ENCODE measurements at places on chromosomes 11 and 22.

DNA sequence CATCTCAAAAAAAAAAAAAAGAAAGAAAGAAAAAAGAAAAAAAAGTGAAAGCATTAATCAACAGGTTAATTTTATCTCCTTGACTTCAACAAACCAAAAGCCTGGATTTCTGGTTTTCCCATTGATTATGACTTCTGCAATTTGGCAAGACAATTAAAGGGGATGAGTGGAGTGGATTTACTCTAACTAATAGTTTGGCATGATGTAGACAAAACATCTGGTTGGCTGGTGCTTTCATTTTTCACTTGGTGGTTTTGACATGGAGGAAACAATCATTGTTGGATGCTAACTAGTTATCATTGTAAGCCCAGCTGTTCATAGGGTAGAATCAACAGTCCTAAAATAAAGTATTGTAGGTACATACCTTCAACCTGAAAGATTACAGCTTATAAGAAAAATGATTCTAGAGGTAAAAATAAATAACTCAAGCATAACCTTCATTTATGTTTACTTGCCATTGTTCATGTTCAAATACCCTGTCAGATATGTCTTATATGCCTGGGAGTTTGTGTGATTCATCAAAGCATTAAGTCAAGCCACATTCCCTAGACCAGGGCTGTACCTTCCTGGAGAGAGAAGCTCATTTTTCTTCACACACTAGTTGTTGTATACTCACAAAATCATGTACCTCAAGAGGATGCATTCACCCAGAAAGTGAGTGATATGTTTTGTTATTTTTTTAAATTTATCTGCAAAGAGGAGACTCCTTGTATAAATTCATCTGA lies 15.1 kb downstream of the FIBIN start:
- no peak for DNase-seq

DNA sequence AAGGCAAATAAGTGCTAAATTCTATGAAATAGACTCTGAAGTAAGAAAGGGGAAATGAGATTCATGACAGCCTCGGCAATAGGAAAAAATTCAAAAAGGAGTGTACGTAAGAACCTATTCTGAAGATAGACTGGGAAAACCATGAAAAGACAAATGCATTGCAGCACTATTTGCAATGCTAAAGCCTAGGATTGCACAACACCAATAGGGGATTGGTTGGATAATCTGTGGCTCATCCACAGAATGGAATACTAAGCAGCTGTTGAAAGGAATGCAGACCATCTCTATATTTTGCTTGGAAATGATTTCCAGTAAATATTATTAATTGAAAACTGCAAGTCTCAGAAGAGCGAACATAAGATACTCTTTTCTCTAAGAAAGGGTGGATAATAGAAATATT lies 91.7 kb upstream of the CLMP start:
- no peak for DNase-seq

- DNase-seq: no peak
These were observed 92.3 kb downstream of the BLID start for GRCh38 chr11:122023614-122024250.

- DNase-seq: no peak
These were observed 5.1 kb downstream of the BID start for GRCh38 chr22:17769013-17769715.

DNA sequence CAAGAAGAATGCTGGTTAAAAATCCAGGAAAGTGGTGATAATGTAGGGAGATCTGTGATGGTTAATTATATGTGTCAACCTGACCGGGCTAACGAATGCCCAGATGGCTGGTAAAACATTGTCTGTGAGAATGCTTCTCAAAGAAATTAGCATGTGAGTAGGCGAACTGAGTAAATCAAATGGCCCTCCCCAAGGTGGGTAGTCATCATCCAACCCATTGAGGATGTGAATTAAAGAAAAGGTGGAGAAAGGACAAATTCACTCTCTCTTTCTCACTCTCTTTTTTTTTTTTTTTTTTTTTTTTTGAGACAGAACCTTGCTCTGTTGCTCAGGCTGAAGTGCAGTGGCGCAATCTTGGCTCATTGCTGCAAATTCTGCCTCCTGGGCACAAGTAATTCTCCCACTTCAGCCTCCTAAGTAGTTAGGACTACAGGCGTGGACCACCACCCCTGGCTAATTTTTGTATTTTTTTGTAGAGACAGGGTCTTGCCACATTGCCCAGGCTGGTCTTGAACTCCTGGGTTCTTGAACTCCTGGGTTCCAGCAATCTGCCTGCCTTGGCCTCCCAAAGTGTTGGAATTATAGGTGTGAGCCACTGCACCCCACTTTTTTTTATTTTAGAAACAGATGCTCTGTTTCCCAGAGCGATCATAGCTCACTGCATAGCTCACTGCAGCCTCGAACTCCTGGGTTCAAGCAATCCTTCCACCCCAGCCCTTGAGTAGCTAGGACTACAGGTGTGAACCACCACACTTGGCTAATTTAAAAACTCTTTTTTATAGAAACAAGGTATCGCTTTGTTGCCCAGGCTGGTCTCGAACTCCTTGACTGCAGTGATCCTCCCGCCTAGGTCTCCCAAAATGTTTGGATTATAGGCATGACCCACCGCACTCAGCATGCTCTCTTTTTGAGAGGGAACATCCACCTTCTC lies 22.0 kb upstream of the P2RY6 start:
- no peak for DNase-seq

DNA sequence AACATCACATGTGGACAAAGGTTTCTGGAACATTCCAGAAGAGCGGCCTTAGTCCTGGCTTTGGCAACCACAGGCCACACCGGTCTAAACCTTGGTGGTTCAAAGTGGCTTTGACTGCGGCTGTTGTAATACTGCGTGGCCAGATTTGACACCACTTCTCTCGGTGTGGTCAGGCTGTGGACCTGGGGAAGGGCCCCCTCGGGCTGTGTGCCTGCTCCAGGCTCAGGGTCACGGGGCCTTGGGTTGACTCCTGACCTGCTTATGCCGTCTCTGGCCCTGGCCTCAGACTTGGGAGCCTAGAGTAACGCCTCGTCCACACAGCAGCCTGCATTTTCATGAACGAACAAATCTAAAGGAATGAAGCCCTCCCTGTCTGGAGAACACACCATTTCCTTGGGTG lies 118.0 kb downstream of the PHF21B start:
- DNase-seq: no peak

- DNase-seq: no peak
These were observed 314.9 kb downstream of the MIAT start for GRCh38 chr22:26972286-26972685.

DNA sequence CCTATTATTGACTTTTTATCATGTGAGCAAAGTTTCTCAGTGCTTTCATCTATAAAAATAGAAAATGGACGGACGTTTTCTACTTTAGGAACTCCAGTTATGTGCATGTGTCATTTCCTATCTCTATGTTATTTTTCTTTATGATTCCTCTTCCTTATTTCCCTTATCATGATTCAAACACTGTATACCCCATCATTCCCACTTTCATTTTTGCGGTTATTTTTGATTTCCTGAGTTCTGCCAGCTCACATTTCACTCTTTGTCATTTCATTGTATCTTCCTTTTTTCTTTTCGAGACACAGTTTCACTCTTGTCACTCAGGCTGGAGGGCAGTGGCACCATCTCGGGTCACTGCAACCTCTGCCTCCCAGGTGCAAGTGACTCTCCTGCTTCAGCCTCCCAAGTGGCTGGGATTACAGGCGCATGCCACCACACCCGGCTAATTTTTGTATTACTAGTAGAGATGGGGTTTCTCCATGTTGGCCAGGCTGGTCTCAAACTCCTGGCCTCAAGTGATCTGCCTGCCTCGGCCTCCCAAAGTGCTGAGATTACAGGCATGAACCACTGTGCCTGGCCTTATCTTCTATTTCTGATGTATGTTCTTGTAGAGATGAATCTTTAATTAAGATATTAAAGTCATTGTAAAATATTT lies 21.5 kb downstream of the C11orf58 start:
- DNase-seq: no peak

DNA sequence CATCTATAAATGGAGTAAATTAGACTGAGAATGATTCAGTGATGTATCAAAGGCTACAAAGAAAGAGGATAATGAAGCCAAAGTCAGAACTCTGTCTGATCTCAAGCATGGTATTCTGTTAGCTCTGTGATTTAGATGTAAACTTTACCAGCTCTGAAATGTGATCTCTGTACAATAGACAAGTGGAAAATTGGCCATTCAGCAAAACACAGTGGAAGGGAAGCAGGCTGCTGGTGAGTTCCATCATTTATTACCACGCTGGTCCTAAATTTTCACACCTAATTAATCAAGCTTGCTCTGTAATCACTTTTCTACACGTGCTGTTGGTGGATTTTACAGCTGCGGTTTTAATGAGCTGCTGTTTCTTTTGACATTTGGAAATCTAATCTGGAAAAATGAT lies 145.1 kb upstream of the OPCML start:
- DNase-seq: no peak

DNA sequence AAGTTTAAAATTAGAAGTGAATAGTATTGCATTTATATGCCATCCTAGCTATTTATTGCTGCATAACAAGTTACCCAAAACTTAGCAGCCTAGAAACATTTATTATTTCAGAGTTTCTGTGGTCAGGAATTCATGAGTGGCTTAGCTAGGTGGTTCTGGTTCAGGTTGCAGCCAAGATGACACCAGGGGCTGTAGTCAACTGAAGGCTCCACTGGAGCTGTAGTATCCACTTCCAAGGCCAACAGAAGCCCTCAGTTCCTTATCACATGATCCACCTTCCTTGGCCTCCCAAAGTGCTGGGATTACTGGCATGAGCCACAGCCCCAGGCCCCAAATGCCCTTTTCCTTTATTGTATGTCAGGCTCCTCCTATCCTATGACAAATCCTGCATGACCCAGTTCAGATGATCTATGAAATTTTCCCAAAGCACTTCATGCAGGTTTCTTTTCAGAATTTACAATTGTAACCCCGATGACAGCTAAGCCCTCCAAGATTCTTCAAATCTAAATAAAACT lies 6.1 kb upstream of the ALG8 start:
- DNase-seq: no peak

GRCh38 chr11:34683396-34683795 lies 62.5 kb downstream of the EHF start:
- DNase-seq: no peak

DNA sequence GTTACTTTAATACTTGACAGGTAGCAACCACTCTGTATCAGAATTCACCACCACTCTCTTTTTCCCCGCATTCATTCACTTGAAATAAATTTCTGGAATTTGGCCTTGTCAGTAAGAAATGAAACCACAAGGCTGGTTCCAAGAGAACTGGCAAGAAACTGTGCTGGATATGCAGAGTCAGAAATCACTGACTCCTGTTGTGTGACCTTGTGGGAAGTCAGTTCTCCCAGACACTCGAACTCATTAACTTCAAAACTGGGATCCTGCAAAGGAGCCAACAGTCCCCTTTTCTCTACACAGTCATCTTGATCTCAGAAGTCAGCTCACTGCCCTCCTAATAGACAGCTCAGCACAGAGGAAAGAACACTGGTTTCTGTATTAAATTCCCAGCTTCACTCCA lies 142.7 kb downstream of the LRRC4C start:
- DNase-seq: peak; percentile 49

- DNase-seq: no peak
These were observed 219.0 kb downstream of the CEP164 start for GRCh38 chr11:117546431-117547194.

DNA sequence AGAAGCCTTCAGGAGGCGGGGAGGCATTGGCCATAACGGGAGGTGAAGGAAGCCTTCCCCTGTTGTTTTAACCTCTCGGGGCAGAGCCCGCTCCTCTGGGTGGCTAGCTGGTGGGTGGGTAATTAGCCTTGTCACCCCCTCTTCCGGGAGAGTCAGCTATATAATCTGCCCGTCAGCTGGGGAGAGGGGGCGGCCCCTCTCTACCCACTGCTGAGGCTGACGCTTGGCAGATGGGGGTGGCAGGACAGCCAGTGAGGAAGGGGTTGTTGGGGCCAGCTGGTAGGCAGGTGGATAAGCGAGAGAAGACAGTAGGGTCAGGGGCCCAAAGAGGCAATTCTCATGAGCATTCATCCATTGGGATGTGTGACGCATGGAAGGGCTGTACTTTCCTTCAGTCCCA lies 33.0 kb upstream of the SYT7 start:
- DNase-seq: no peak

DNA sequence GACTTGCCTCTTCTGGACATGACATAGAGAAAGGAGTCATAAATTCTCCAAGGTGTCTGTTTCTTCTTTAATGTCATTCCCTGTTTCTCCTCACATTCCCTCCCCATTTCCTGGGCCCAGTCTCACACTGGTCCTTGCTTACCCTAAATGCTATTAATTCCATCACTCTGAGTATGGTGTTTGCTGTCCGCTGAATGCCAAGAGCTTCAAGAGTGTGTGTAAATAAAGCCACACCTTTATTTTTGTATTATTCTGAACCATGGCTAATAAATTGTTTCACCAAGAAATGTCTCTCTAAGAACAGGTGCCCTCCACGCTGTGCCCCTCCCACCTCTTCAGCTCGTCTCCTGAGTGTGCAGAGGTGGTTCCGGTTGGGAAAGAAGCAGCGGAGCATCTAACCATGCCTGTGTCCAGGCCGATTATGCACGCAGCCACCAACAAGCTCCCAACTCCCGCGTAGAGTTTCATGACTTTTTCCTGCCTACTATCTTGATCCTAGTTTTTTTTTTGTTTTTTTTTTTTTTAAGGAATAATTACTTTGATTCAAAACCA lies 8.6 kb downstream of the TMEM121B start:
- DNase-seq: no peak

- no peak for DNase-seq
These were observed 108.2 kb upstream of the OR4B1 start for GRCh38 chr11:48108231-48109045.

DNA sequence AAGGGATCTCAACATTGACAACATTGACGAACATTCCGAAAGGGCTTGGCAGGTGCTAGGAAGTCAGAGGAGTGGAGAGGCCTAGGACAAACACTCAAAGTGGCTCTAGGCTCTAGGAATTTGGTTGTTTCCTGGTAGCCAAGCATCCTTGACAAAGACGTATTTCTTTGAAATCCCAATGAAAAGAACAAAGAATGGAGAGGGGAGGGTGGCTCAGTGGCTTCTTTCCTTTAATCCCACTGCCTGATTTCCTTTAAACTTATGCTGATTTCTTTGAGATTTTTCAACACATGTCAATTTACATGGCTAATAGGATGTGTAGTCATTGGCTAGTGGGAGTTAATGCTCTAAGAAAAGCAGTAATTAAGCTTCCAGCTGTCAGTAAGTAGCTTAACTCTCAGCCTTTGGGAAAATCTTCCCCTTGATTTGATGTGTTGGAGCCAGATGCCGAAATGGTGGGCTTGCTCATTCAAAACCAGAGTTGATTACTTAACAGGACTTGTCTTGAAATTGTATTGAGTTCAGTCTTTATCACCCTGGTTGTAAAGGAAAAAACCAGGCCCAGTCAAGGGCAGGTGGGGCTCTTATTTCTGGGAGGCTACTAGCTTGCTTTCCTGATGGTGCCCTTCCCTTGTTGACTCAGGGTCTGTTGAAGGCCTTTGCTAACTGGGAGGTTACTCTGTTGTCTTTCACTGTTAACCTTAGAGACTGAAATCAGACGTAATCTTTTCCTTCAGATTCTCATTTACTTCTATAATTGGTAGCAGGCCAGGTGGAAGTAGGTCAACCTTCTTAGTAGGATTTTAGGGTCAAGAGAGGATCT lies 44.6 kb upstream of the SORL1-AS1 start:
- no peak for DNase-seq
